ENCODE measurements at places on chromosomes 12 and 14.
A peak's percentile ranks its signal among the peaks of the same experiment; 100 is the strongest.

- no peak for DNase-seq
Observed at GRCh38 chr12:57475271-57476161, 4.2 kb downstream of the ARHGAP9 start.

DNA sequence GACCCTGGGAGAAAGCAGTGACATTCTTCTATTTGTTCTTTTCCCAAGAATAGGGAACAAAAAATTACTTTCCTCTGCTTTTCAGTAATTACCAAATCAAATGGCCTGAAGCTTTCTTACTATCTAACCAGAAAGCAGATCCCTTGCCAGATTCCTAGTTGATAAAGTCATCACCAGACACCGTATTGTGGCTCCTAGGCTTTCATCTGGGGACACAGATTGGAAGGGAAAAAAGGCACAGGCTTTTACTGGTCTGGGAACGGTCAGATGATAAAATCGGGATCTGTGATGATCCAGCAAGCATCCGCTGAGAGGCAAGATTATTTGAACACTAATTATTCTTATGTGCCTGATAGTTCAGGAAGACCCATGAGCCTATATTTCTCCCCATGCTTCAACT is 79.1 kb upstream of the BCL2L14 start:
- no peak for DNase-seq

DNA sequence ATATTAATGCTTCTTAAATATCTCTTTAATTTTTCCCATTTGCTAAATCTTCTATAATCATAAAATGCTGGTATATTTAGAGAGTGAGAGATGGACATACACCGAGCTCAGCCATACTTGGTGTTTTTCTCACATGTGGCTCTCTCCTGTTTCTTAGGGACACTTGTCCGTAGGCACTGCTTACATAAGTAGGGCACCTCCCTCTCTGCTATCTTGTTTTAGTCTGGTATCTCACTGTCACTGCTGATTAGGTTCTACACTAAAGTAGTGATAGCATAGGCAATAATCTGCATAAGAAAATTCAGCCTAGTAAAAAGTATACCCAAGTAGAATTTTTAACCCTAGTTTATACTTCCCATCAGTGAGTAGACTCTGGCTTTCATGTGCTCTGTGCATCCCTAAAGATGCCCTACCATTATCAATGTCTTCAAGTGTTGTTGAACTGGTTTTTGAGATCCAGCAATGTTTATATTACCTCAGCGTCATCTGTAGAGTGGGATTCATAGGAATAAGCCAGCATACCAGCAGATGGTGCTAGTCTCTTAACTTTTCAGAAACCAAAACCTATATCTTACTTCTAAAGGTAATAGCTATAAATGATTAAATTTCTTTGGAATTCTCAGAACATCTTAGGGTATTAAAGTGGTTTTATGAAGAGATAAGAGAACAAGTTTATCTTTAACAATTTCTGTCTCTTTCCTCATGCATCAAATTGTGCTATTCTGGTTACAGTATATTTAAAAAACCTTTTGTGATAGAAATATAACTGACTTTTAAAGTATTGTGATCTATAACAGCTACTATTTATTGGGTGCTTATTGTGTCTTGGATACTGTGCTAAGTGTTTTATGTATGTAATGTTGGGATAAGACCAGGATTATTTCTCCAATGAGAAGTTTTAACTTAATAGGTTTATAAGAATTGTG is 32.9 kb downstream of the ARID2 start:
- no peak for DNase-seq

DNA sequence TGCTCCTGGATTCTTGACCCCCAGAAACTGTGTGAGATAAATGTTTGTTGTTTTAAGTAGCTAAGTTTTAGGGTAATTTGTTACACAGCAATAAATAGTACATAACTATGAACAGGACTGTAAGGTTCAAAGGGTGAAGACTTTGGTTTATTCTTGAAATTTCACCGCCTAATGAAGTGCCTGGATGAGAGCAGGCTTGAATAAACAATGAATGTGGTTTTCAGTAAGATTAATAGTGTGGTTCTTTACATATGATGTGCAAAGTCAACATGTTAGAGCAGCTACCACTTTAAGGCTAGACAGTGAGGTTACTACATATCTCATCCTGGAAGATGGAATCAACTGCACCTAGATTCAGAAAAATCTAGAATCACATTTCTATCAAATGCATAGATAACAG is 145.2 kb upstream of the BTG1 start:
- DNase-seq, result no peak

DNA sequence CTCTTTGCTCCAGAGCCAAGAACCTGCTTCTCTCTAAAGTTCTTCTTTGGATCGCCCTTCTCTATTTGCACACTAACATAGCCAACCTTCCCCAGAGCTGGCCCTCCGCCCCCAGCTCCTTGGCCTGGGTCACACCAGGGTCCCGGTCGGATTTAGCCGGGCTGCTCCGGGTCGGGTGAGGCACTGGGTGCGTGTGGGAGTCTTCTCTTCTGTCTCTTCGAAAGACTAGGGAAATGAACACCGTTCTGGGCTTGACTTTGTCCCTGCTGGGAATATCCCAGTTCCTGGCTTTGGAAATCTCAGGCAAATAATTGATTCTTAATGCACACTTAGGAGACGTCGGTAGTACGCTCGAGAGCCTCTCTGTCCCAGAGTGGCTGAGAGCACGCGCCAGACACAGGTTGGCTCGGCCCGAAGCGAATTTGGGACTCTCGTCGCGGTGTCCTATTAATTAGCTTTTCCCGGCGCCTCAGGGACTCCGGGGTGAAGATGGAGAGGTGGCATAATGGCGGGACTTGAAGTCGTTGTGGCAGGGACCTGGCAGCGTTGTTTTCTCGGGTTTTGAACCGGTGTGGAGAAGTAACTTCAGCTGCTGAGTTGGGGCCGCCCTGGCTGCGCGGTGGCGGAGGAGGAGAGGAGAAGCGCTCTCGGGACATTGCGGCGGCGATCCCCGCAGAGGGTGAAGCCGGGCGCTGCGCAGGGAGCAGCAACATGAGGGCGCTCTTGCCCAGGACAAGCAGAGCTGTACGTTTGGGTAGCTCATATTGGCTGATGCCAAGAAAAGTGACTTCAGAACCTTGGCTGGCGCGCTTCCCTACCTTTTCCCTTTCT is 7.5 kb downstream of the FOXG1 start:
- DNase-seq, result peak; percentile 88

DNA sequence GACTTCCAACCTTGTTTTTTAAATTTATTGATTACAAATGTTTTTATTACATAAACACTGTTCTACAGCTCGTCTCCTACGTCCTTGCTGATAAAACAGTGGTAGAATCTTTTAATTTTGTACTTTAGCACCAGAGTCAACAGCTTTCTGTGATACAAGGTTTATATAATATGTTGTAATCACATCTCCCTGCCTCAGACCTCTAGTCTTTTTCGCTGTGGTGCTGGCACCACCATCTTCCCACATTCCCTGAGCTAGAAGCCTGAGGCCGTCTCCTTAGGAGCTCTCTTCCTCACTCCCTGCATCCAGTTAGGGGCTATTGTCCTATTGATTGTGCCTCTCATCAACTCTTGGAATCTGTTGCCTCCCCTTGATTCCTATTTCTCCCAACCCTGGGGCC is 17.1 kb downstream of the MTHFD1 start:
- no peak for DNase-seq

DNA sequence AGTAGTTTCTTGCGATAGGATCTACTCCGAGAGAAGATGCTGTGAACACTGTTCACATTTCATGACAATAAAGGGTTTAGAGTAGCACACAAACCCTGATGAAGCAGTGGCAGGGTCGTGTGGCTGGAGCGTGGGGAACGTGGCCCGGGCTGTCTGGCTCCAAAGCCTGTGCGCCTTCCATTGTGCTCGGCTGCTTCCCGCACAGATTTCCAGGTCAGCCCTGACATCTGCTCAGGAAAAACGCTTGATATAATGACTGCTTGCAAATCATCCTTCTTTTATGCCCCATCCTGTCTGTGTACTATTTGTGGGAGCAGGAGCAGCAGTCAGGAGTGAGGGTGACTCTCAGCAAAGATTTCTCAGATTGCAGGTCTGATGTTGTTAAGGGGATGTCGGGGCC is 78.6 kb downstream of the EML1 start:
- DNase-seq, result no peak

GRCh38 chr12:46517579-46517962 is 145.0 kb upstream of the SLC38A2 start:
- no peak for DNase-seq

- DNase-seq, result peak; percentile 11
Observed at GRCh38 chr14:33788161-33788560, 162.7 kb downstream of the EGLN3 start.

GRCh38 chr12:32080435-32080834 is 26.2 kb upstream of the BICD1 start:
- no peak for DNase-seq

GRCh38 chr14:65268594-65268993 is 143.9 kb upstream of the FUT8 start:
- no peak for DNase-seq

GRCh38 chr12:19834592-19834991 is 395.3 kb downstream of the AEBP2 start:
- no peak for DNase-seq

- no peak for DNase-seq
Observed at GRCh38 chr14:53368066-53368465, 214.9 kb upstream of the DDHD1 start.

DNA sequence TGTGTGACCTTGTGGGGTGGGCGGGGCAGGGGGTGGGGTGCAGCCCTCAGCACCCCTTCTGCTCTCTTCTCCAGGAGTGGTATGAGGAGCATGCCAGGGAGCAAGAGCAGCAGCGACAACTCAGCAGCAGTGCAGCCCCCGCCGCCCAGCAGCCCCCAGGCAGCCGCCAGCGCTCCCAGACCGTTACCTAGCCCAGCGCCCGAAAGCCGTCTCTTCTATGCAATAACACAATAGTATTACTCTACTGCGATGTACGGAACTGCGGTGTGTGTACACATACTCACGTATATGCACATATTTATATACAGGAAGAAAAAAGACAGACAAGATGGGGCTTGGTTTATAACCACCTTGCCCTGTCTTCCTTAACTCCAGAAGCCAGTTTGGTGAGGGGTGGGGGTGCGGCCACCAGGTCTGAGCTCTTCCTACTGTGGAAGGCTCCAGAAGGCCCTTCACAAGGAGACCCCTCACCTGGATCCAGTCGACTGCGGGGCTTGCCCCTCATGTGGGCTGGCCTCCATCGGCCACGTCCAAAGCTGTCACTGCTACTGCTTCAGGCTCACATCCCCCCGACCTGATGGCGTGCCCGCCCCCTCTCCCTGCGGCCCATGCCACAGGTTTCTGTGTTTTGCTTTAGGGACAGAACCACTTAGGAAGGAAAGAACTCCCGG is 38.9 kb downstream of the SLC8B1 start:
- DNase-seq, result no peak

DNA sequence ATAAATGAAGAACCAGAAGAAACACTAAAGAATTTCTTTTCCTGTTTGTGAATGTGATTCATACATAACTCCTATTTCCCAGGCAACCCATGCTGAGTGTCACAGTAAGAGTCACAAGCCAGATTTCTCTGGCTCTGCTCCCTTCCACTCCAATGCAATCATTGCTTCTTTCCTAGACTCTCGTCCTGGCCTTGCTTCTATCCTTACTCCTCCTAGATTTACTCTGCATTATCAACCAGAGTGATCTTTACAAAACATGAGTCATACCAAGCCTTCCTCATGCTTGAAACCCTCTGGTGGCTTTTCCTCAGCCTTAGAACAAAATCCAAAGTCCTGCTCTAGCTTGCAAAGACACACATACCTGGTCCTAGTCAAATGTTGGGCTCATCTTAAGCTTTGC is 13.3 kb downstream of the IL22 start:
- no peak for DNase-seq

GRCh38 chr12:18165422-18165871 is 75.5 kb upstream of the RERGL start:
- DNase-seq, result peak; percentile 17

GRCh38 chr14:74908861-74909341 is 14.2 kb downstream of the RPS6KL1 start:
- DNase-seq, result no peak

- no peak for DNase-seq
Observed at GRCh38 chr12:120055231-120056000, 61.1 kb downstream of the RAB35 start.
